ENCODE measurements at places on chromosomes 13 and 19.

DNA sequence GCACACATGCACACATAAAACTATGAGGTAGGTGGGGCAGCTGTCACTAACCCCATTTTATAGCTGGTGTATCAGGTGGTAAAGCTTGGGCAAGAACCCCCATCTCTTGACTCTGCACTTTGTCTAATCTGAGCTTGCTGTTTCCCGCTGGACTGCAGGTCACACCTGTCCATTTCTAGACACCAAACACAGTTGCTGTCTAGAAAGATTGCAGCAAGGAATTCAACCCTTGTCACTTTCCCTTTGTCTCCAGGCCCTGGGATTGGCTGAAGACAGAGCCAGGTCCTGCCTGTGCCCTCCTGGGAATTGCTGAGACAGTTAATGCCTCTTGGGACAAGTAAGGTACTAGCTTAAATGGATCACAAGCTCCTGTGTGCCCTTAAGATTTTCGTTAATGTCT is 83.8 kb downstream of the RNASEH2B start:
- no peak for DNase-seq

DNA sequence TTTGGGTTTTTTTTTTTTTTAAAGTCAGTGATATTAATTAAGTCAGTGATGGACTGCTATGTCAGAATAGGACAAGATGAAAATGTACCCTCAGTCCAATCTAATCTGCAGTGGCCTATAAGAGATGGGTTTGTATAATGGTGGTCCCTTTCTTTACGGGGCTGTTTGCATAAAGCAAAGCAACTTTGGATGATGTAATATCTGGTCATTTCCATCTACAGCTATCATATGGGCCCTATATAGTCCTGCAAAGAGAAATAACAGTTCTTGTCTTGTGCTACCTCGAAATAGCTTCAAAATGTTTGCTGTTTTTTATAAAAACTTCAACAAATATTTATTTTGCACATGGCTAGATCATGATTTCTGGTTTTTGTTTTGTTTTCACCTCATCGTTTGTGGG is 20.2 kb upstream of the POMP start:
- no peak for DNase-seq

DNA sequence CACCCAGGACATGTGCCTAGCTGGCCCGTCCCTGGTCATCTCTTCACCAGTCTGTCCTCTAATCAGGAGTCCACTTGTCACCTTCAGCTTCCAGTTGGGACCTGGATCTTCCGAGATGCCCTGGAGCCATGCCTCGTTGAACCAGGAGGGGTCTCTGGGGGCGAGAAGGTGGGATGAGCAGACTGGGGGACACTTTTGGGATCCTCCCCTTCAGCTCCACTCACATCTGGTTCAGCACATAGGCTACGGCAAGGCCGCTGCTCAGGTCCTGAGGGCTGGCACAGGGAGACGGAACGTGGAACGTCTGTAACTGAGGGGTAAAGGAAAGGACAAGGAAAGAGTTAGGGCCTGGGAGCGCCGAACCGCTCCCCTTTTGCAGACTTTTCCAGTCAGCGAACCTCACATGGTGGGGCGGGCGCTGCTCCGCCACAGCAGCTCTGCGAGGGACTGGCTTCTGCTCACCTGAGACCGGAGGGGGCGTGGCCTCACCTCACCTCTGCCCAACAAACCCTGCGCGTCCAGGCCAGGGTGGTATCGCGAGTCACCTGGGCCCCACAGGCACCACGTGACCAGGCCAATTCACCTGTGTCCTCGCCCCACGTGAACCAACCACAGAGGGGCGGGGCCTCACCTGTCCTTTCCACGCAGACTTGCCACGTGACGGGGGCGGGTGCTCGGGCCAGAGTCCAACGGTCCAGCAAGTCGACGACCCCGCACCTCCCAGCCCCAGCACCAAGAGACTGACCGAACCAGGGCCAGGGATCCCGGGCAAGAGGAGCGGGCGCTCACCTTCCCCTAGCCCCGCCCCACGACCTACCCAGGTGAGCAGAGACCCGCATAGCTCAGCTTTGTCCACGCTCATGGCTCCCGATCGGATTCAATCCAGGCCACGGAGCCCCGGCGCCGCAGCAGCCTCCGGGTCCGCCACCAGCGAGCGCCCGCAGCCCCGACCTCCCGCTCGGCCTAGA is at the start of gene HOOK2:
TSS of gene HOOK2 (minus strand) at position 965 of the 968 bp plus-strand sequence. CDS start at position 862, 103 bp downstream.
- no peak for DNase-seq

DNA sequence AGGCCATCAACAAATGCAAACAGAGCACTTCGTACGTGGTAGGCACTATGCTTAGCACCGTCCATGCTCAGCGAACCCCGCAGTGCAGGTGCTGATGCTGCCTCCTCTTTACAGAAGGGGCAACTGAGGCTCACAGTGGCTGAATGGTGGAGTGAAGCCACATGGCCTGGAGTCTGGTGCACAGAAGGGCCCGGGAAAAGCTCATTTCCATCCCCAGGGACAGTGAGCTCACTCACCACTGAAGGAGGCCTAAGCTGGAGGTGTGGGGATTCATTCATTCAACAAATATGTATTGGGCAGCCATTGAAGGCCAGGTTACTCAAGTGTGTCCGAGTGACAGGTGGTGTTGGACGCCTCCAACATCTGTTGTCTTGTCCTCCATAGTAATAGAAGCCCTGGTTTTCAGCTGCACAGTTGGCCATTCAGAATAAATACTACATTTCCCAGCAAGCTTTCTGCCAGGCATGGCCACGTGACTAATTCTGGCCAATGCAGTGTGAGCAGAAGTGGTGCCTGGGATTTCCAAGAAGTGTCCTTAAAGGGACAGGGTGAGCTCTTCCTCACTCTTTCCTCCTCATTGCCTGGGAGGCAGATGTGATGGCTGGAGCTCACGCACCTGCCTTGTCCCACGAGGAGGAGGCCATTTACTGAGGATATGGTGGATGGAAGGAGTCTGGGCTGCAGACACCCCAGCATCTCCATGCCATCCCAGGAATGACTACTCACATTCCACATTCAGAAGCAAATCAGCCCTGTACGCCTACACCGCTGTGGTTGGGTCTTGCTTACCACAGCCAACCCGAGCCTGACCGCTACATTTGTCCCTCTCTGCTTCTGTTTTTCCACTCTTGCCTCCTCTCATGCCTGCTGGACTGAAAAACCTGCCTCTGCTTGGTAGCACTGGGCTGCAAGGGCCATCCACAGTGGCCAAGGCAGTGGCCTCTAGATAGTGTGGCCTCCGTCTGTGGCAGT is 2.3 kb upstream of the ZNRF4 start:
- DNase-seq, result no peak

- DNase-seq, result no peak
These were observed 7.8 kb downstream of the SIGLEC12 start for GRCh38 chr19:51493776-51494175.

DNA sequence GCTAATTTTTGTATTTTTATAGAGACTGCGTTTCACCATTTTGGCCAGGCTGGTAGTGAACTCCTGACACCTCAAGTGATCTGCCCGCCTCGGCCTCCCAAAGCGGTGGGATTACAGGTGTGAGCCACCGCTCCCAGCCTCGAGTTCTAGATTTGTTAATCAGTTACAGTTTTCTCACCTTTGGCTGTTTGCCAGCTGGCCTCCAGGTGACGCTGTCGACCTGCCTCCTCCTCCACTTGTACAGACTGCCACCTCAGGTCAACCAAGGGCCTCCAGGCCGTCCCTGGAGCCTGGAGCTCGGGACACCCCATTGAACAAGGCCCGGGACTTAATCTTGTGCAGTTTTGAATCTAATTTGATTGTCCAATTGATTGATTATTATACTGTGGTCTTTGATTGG is 45.5 kb downstream of the IER2 start:
- no peak for DNase-seq

DNA sequence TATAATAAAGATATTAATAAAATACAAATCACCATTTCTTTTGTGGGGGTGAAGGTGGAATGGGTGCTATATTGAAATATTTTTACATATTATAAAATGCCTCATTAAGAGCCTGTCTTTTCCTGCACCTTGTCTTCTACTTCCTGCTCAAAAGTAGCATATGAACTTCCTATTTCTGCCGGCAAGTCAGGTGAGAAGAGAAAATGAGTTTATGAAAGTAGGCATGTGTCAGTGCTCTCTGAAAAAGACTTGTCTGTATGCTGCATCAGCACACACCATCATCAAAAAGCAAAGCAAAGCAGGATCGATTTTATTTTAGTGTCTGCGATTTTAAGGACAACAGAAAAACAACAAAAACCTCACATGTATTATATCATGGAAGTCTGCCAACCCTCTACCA is 114.2 kb downstream of the RAP2A start:
- no peak for DNase-seq

- peak; percentile 39 for DNase-seq
These were observed 65.0 kb upstream of the GTF2F2 start for GRCh38 chr13:45055198-45055901.

GRCh38 chr19:23436944-23437343 is 41.7 kb upstream of the ZNF91 start:
- DNase-seq, result no peak

- no peak for DNase-seq
These were observed 444.6 kb upstream of the SGCG start for GRCh38 chr13:22736084-22736767.

- DNase-seq, result no peak
These were observed 126.2 kb upstream of the SPACA7 start for GRCh38 chr13:112249644-112250610.

Measured in AG09319 (cell line).